ENCODE measurements at places on chromosomes 7 and 10.

GRCh38 chr7:2608921-2609411 is 22.8 kb upstream of the TTYH3 start:
- DNase-seq = no peak

DNA sequence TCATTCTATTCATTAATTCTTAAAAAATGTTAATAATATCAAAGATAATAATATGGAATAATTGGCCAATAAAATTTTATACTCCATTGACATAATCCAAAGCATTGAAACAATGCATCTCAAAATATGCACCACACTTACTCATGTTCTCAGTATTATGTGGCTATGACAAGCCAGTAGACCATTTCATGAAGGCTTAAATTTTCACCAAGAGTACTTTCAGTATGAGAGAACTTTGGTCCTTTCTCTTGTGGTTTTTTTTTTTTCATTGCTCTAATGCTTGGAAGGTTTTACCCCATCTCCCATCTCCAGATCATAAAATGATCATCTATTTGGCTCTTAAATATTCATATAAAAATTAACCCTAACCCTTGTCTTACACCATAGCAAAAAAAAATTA is 45.5 kb upstream of the TMEM140 start:
- DNase-seq = no peak

- DNase-seq = no peak
Observed at GRCh38 chr10:88437411-88437810, 145.7 kb downstream of the RNLS start.

DNA sequence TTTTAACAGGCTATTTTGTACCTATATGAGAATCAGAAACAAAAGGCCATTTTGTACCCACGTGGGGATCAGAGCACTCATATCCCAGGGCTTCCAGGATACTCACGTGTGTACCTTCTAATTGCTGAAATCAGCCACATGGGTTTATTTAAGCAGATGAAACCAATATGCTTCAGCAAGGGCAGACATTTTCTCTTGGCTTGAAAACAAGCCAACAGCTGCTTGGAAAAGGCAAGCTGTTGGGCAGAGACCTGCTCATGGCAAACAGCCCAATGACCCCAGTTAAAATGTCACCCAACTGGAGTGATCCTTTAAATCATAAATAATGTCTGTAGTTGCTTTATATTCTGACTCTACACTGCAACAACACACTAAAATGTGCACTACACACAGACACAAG is 26.5 kb upstream of the TOMM7 start:
- DNase-seq = no peak

DNA sequence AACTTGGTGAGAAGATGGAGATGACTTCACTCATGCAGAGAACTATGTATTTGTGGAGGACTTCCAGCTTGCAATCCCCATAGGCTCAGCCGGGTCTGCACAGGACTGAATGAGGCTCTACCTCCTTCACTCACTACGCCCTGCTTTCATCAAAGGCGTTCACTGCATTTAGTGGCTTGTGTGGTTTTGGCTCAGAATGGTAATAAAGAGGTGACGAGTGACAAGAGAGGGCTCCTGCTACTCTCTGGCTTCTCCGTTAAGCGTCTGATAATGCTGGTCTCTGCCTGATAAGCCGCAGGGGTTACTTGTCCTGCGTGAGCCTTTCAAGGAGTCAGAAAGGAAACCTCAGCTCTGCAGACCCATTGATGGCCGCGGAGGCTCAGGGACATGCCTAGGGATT is 343.4 kb downstream of the PRPF18 start:
- no peak for DNase-seq

DNA sequence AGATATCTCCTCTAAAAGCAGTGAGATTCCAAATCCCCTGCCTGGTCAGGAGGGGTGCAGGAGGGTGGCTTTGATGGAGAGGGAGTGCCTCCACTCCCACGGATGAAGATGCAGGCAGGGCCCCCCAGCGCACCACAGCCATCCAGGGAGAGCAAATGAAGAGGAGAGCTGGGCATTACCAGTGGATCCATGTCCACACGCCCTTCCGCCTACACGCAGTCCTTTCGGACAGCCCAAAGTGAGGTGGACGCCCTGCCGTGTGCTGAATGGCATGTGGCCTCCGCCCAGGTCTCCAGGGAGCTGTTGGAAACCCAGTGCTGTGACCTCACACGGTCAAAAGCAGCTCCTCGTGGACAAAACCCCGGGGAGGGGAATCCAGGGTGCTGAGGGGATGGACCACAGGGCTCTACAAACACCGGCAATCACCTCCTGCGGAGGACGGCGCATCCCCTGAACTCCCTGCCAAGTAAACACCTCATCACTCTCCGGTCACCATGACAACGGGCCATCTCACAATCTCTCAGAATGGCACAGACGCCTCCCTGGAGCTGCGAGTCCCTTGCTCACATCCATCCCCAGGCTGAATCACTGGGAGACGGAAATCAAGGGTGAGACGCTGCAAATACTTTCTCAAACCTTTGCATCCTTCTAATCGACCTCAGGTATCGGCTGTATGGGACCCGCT is 35.0 kb upstream of the DNAAF5 start:
- DNase-seq = no peak

GRCh38 chr7:8379264-8379663 is 54.1 kb upstream of the NXPH1 start:
- no peak for DNase-seq

DNA sequence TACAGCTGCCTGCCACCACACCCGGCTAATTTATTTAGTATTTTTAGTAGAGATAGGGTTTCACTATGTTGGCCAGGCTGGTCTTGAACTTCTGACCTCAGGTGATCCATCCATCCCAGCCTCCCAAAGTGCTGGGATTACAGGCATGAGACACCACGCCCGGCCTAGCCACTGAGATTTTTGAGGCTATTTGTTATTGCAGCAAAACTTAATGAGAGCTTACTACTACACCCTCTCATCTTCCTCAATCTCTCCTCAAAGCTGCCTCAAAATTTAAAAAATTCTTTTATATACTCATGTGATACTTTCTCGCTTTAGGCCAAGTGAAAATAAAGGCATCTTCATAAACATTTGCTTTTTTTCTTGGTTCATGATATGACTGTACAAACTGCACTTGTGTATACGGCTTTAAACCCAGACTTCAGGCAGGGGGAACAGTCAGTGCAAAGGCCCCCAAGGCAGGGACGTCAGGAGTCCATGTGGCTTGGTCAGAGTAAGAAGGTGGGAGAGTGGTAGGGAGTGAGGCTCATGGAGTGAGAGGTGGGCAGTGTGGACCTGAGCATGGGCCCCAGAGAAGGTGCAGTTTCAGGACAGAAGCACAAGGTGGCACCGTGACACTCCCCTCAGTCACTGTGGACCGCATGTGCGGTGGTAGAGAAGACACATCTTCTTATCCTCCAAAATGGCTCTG is 55.5 kb downstream of the SYPL1 start:
- DNase-seq = peak; percentile 33

- DNase-seq = no peak
Observed at GRCh38 chr7:47709451-47709850, 127.5 kb upstream of the TNS3 start.

- DNase-seq = no peak
Observed at GRCh38 chr10:87596351-87596750, 63.3 kb upstream of the PAPSS2 start.

DNA sequence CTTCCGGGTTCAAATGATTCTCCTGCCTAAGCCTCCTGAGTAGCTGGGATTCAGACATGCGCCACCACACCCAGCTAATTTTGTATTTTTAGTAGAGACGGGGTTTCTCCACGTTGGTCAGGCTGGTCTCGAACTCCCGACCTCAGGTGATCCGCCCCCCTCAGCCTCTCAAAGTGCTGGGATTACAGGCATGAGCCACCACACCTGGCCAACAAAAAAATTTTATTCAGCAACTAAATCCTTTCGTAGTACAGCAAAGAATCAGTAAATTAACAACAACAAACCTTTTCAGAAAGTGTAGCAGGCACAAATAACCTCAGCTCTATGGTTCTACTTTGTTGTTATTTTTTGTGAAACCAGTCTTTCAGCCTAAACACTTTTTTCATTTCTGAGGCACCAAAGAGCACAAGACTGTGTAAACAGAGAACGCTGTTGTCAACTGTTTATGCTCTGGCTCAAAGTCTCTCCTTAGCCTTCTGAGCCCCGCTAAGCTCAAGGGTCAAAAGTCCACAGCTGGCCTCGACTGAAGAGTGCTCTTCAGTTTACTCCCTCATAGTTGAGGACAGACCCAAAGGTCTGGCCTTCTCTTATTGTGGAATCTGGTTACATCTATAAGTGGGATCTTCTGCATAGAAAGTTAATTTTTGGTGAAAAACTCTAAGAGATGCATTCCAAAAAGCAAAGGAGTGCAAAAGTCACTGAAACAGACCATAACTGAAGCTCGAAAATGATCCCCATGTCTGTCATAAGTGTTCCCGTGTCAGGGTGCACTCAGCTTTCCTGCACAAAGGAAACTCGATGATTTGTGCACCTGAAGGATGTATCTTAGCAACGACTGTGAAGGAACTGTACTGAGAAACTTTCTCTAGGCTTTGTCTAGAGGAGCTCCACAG is 24.6 kb upstream of the DDX50 start:
- DNase-seq = no peak

GRCh38 chr7:156640949-156641485 is 443 bp downstream of the RNF32 start:
- no peak for DNase-seq

DNA sequence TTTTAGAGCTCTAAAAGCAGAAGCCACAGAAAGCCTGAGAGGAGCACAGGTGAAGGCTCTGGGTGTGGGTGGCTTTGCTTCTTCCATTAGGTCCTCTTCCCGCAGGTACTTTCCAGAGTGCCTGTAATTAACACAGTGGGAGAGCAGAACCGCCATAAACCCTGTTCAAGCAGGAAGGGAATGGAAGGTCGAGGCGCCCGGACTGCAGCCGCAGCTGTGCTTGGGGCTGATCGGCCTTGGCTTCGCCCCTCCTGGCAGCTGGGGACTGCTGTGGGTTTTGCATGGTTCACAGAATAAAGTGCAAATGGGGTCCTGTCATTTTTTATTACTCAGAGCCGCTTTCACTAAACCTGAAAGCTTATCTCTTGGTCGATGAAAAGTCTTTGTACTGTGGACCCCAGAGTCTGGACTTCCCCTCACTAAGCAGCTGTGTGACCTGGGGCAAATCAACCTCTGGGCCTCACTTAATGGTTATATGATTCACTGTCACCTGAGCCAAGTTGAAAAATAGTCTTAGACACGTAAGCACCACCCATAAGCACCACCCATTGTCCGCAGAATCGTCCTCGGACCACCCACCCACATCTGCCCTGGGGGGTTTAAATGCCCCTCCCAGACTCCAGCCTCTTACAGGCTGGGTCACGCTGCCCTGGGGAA is 100.9 kb downstream of the XRCC2 start:
- DNase-seq = no peak

GRCh38 chr7:151168003-151168786 is 701 bp upstream of the GBX1 start:
- no peak for DNase-seq

GRCh38 chr7:106243893-106244292 is 40.9 kb downstream of the NAMPT start:
- no peak for DNase-seq

DNA sequence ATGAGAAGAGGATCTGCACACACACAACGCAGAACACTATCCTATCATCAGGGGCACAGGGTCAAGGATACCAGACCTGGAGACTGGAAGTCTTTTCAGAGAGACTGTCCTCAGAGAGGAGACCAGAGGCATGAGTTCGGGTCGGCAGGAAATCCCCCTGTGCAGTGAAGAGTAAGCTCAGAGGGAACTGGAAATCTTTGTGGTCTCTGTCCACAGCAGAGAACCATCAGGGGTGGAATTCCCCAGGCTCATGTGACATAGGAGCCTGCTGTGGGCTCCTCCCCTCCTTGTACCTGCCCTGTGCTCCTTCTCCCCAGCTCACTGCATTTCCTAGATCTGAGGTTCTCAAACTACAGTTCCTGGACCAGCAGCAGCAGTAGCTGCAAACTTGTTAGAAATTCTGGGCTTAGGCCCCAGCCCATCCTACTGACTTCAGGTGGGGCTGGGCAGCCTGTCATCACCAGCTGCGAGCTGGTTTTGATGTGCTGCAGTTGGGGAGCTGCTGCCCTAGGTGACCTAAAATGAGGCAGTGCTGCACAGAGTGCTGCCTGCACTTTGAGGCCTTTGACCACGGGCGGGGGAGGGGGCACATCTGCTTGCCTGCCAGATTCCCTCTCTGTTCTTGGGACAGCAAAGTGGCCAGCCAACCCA is 2.4 kb downstream of the ZMIZ2 start:
- DNase-seq = peak; percentile 18

GRCh38 chr10:132921086-132921485 is 21.3 kb downstream of the CFAP46 start:
- DNase-seq = no peak

DNA sequence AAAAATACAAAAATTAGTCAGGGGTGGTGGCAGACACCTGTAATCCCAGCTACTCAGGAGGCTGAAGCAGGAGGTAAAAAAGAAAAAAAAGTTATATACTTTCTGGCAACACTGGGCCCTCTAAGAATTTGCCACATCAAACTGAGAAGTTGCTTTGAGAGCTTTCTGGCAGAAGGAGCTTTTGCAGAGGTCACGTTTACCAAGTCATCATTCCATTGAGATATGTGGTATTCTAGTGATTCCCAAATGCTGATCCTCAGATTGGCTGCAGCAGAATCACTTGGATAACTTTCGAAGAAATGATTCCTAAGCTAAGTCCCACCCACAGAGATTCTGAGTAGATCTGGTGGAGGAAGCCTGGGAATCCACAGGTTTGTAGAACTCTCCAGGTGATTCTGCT is 80.5 kb downstream of the ADAM22 start:
- DNase-seq = no peak

DNA sequence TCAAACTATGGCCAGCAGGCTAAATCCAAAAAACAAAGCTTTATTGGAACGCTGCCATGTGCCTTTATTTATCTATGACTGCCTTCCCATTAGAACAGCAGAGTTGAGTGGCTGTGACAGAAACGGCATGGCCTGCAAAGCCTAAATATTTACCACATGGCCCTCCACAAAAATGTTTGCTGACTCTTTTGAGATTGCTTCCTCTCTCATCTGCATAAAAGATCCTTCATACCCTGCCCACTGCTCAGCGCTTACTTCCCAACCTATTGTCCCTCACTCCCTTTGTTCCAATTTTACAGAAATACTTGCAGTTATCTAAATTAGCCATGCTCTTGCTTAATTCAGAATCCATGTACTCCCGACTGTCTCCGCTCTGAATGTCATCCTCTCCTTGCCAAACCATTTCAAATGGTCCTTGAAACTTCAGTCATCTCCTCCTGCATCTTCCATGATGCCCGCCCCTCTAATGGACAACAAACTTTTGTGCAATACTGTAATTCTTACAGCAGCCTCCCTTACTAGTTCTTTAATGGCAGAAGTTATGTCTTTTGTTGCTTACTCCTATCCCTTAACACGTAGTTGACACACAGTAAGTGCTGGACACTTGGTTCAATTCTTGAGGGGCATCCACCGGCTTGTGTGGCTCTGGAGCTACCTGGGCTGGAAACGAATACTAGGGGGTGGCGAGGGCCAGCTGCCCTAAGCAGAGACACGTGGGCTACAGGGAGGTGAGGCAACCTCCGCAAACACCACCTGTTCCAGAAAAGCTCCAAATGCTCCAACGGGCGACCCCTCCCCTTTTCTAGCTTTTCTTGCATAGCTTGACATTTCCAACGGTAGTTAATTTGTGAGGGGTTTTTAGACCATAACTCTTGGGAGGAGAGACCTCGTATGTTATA is 832 bp downstream of the XRCC2 start:
- no peak for DNase-seq

- no peak for DNase-seq
Observed at GRCh38 chr7:100516135-100516812, 22.7 kb upstream of the AGFG2 start.

GRCh38 chr7:130279286-130279685 is 12.6 kb downstream of the CPA2 start:
- DNase-seq = no peak

- DNase-seq = no peak
Observed at GRCh38 chr10:9547936-9548904, 1469.5 kb upstream of the CELF2 start.

- no peak for DNase-seq
Observed at GRCh38 chr10:22058201-22058600, 54.7 kb upstream of the DNAJC1 start.

Measured in stimulated activated CD4-positive, alpha-beta T cell treated with anti-CD3 and anti-CD28 coated beads, Interleukin-1b, Interleukin-23, amount 100 ng/mL, for 1 hour (primary cell).